ENCODE measurements at places on chromosomes 16 and 17. TPM values are rescaled to one million over a fixed set of nuclear protein-coding genes. Genes with fewer than 3 reads are reported as not detected.

GALK1 gene
- 52.0 TPM for total RNA-seq

TEKT5 gene
- total RNA-seq: not detected

TP53TG3F gene
- total RNA-seq: not detected

ENPP7 gene
- not detected for total RNA-seq

HID1 gene
- 15.5 TPM for total RNA-seq

ALDOA gene
- total RNA-seq: 1,206 TPM

CIBAR2 gene
- not detected for total RNA-seq

TBC1D3C gene
- total RNA-seq: 0.13 TPM
